ENCODE measurements at places on chromosomes 12 and 14.

DNA sequence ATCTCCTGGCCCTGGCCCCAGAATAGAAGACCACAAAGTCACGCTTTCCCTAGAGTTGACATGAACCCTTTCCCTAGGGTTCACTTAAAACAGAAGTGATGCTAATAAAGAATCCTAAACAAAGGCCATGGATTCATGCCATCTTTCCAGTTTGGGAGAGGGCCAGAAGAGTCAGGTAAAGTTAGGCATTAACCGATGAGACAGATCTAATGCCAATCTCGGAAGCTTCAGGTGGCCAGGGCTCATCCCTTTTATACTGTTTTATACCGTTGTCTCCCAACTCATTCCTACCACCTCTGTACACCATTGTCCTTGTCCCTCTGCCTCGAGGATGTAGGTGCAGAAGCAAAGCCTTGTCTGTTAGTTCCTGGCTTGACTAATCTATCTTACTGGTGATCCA lies 22.8 kb upstream of the ACTR10 start:
- DNase-seq, result no peak

DNA sequence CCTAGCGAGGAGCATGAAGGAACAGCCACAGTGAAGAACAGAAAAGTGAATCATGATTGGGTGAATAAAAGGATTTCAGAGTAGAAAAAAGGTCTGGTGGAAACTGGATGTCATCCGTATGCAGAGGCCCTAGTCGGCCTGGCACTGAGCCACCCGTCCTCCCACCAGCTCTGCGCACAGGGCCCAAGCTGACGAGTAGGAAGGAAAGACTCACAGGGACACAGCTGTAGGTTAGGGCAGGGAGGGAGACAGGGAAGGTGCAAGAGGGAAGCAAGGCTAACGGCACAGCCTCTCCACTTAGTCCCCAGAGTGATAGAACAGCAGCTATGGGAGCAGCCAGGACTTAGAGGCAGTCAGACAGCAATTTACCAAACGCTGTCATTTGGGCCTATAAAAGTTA lies 112.6 kb downstream of the KCNK10 start:
- no peak for DNase-seq

DNA sequence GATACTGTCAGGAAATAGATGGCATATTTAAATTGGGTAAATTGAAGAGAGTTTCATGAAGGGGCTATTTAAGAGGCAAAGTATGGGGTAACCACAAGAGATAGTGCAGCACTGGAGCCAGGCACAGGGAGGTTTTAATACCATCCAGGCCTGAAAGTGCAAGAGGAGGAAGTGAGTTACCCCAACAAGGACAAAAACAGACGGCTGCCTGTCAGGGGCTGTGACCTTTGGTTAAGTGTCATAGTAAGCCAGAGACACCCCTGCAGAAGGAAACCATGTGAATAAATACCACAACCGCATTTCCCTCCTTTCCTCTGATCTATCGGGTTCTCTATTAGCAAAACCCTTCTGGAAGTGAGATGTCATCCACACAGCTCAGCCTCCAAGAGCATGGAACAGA lies 122.0 kb upstream of the DHRS4 start:
- DNase-seq, result no peak

DNA sequence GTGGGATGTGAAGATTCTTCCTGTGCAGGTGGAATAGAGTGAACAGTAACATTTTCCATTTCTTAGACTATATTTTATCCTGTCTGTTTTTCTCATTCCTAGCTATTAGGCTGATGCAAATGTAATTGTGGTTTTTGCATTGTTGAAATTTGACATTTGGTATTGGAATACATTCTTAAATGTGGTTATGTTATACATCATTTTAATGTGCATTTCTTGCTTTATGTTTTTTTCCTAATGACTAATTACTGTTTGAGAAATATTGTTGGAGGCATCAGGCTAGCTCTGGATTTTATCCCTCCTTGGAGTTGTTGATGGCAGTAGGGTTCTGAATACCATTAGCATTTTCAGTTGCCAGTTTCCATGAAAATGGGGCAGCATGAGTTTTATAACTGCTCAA lies 75.9 kb upstream of the GNG2 start:
- no peak for DNase-seq

DNA sequence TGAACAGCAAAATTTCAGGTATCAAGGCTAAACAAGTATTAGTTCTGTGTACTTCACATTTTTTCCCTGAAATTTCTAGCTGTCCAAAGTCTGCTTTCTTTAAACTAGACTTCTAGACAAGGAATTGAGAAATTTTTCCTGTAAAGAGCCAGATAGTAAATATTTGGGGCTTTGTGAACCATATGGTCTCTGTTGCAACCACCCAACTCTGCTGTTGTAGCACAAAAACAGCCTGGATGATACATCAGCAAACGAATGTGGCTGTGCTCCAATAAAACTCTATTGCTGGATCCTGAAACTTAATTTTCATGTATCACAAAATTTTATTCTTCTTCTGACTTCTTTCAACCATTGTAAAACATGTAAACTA lies 96.0 kb upstream of the SLC38A4 start:
- no peak for DNase-seq

- no peak for DNase-seq
These were observed 165.5 kb downstream of the SLC5A8 start for GRCh38 chr12:101044512-101045059.

GRCh38 chr14:92638904-92639303 lies 109.5 kb downstream of the LGMN start:
- no peak for DNase-seq

GRCh38 chr14:56413721-56414120 lies 165.9 kb upstream of the TMEM260 start:
- DNase-seq, result no peak

- peak; percentile 91 for DNase-seq
These were observed 55.8 kb upstream of the VRK1 start for GRCh38 chr14:96741151-96741977.

DNA sequence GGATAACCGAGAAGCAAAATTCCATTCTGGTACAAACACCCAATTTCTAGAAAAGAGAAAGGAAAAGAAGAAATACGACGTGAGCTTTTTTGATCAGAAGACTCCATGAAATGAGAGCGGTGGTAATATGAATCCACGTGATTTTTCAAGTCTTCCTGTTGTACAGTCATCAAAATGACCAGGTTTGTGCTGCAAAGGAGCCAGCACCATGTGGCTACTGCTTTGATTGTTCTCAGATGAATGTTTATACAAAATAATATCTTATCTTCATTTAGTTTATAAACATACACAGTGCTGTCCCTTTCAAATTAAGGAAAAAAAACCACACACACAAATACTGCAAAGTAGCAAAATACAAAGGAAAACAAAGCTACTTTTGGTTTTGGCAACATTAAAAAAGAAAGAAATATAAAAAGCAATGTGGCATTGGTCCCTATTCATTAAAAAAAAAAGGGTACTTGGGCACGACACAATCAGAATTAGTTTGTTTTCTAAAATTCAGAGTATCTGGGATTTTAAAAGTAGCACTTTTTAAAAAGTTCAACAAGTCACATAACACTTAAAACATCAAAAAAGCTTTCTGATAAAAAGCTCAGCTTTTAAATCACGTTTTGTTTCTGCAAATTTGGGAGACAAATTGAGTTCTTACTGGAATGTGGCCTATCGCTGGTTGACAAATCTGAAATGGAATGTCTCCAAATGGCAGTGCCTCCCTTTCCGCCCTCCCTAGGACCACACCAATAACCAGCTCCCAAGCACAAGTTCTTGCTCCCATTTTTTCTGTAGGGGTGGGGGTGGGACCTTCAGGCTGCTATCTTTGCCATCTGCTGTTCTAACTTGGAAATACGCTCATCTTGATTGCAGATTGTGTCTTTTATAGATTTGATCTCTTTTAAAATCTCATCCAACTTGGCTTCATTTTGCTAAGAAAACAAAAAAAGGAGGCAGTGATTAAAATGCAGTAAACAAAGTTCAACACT lies 13.2 kb upstream of the SELPLG start:
- no peak for DNase-seq

GRCh38 chr12:117119592-117120198 lies 20.5 kb upstream of the TESC start:
- no peak for DNase-seq

GRCh38 chr14:24332268-24332993 lies 2.4 kb downstream of the ADCY4 start:
- peak; percentile 92 for DNase-seq

DNA sequence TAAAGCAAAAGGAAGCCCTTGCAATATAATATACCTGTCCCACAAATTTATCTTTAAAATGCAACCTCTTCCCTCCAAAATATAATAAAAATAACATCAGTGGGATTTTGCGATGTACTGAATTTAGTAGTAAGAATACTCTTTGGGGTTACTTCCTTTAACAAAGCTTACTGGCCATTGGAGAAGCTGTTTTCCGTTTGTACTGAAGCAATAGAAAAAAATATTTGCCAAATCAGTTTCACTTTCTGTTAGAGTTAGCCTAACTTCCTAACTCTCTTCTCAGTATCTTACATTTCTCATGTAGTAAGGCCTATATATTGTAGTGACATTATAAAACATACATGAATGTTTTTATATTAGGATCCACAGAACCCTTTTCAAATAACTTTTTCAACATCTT lies 3.7 kb downstream of the MAX start:
- DNase-seq, result no peak

GRCh38 chr12:31944299-31944698 lies 14.9 kb upstream of the RESF1 start:
- DNase-seq, result no peak

GRCh38 chr14:102264355-102264754 lies 40.6 kb downstream of the MOK start:
- peak; percentile 36 for DNase-seq

DNA sequence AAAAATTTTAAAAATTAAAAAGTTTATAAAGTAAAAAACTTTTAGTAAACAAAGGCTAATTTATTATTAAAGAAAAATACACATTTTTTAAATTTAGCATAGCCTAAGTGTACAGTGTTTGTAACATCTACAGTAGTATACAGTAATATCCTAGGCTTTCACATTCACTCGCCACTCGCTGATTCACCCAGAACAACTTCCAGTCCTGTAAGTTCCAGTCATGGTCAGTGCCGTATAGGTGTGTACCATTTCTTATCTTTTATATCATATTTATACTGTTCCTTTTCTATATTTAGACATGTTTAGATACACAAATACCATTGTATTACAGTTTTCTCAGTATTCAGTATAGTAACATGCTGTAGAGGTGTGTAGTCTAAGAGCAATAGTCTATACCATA lies 28.9 kb downstream of the HEATR5A start:
- DNase-seq, result no peak

DNA sequence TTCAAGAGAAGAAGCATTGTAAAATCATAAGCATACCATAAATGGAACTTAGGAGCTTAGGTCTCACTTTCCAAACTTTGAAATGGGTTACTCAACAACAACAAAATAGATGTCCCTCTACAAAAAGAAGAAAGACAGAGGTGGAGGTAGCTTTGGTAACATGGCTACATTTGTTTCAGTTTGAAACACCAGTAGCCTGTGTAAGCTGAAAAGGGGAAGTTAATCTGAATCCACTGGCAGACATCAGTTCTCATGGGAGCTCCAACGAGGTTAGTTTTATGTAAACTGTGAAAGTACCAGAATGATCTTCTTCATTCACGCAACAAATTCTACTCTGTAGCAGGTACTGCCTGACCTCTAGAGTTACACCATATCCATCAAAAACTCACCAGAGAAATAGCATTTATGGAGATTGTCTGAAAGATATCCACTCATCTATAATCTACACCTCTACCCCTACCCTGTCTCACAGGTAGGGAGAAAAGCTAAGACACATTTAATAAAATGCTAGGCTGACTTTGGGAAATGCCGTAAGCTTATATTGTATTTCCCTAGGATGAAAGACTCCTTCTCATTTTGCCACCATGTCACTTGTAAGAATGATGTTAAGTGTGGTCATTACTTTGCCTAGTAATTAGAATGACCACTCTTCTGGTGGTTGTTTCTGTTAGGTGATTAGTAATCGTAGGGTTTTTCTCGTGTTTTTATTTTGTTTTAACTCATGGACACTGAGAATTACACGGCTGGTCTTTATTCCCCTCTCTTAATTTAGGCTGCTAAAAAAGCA lies 224.1 kb downstream of the ASCL1 start:
- no peak for DNase-seq

DNA sequence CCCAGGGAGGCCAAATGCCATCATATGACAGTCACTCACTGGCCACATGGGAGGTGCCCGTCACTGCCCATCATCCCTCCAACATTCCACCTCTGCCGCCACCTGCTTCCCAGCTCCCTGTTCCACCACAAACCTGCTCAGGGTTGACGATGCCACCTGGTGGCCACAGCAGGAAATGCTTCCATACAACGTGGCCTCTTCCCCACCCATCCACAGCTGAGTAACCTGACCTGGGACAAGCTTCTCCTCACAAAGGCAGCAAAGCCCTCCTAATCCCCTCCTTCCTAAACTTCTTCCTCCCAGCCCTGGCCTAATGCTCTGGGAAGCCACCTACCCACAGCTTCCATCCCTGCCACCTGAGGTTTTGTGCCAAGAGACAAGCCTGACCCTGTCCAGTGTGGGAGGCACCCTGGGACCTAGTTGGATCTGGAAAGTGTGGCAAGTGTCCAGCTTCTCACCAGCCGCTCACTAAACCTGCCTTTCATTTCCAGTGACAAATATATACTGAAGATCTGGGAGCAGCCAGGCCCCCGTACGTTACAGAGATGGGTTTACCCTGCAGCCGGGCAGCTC lies 4.3 kb downstream of the DEGS2 start:
- no peak for DNase-seq

- no peak for DNase-seq
These were observed 37.8 kb downstream of the HCAR2 start for GRCh38 chr12:122665349-122665748.

DNA sequence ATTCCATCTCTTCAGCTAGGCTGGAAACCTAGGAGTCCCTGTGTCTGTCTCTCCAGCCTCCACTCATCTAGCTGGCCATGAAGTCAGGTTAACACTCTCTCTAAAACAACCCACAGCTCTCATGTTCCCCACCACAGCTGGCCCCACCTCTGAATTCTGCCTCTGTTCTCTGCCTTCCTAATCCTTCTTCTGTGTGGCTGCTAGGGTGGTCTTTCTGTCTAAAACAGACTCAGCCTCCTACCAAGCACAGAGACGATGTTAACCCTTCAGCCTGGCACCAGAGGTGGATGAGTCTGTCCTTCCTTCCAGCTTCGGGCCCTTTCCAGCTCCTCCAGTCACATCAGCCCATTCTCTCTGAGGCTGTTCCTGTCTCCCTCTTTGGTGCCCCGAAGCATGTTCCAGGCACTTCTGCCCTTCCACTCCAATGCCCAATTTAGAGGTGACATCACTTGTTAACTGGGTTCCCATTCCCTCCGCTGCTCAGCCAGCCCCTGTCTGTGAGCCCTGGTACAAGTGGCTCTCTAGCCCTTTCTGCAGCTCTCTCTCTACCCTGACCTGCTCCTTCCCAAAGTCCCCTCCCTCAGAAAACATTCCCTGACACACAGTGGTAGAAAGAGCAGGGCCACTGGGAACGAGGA lies 9.1 kb downstream of the FIGNL2 start:
- no peak for DNase-seq

GRCh38 chr14:54471641-54472040 lies 17.1 kb downstream of the GMFB start:
- no peak for DNase-seq

- DNase-seq, result no peak
These were observed 45.6 kb downstream of the RNFT2 start for GRCh38 chr12:116783525-116784237.
